PC-9 (cell line): ENCODE measurements at places on chromosomes 11 and 22.

DNA sequence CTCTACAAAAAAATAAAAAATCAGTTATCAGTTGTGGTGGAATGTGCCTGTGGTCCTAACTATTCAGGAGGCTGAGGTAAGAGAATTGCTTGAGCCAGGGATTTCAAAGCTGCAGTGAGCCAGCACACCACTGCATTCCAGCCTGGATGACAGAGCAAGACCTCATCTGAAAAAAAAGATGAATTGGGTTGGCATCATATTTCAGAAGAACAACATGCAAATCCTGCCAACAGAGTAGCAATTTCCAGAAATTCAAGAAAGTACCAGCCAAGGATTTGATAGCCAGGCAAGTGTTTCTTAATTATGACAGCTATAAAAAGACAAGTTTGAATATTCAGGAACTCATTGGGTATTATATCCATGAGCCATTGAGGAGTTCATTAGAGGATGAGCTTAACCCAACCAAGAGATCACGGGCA is 75.2 kb downstream of the USP47 start:
- 0 out of 2 replicates have a peak, but pooled peaks cover 4% of the 10 kb centered on the region for H3K36me3 ChIP-seq
- no peaks in the 10 kb centered on the region for H3K4me1 ChIP-seq
- H3K4me3 ChIP-seq = no peak overlapping the region
- no peak overlapping the region for H3K27ac ChIP-seq
- no peak for DNase-seq

DNA sequence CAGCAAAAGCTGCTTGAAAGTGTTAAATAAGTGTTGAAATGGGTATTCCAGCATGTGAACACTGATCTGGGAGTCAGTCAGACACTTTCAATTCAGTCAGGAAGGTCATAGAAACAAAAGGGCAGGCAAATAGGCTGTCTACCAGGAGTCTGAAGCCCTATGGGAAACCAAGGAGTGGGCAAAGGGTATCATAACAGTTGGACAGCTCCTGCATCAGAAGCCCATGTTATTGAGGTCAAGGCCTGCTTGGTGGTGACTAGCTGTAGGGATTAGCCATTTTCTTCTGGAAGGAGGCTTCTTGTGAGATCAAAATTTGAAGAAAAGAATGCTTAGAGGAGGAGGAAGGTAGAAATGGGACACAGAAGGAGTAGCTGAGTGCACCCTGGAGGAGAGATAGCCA is 97.3 kb downstream of the STIM1 start:
- DNase-seq = no peak
- no peaks in the 10 kb centered on the region for H3K36me3 ChIP-seq
- no peak overlapping the region for H3K4me3 ChIP-seq

GRCh38 chr11:95924414-95924760 is 480 bp upstream of the MTMR2 start:
- DNase-seq = peak; percentile 25
- H3K27me3 ChIP-seq = no peaks in the 10 kb centered on the region
- H3K27ac ChIP-seq = peak overlapping the region; percentile 97
- peak overlapping the region; percentile 67 for H3K4me3 ChIP-seq
- peaks cover 37% of the 10 kb centered on the region for H3K4me1 ChIP-seq

- H3K4me1 ChIP-seq = peaks cover 6% of the 10 kb centered on the region; the same call in 1 of the 2 replicates
These were observed 49.7 kb upstream of the EIF3D start for GRCh38 chr22:36578619-36579018.

DNA sequence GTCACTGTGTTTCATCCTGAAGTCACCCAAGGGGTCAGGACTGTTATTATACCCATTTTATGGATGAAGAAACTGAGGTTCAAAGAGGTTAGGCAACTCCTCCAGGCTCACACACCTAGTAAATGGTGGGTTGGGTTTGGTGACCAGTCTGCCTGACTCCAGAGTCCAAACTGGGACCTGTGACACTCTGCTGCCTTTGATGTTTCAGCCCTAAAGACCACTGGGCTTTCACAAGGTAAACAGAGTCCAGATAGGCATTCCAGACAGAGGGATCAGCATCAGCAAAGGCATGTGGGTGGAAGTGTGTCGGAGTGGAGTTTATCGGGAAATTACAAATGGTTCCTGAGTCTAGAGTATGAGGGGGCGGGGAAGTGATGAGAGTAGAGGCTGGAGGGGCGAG is 38.5 kb downstream of the MICAL2 start:
- H3K4me3 ChIP-seq = no peak overlapping the region
- DNase-seq = no peak
- no peak overlapping the region for H3K27ac ChIP-seq
- H3K27me3 ChIP-seq = no peaks in the 10 kb centered on the region
- 0 out of 2 replicates have a peak, but pooled peaks cover 3% of the 10 kb centered on the region for H3K4me1 ChIP-seq

DNA sequence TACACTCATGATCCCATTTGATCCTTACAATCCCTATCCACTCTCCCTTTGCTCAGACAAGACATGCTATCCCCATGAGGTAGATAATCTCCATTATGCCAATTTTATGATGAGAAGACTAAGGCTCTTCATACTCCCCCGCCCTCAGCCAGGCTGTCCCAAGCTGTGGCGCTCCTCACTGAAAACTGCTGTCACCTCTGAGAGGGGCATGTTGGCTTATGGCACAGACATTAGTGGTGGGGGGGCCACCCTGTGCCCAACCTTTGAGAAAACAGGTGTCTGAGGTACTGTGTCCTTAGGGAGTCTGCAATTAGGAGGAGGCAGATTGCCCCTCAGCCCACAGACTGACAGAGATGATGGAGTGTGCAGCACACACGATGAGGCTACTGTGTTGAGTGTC is 2.4 kb downstream of the DDTL start:
- H3K4me1 ChIP-seq = no peaks in the 10 kb centered on the region
- H3K36me3 ChIP-seq = 0 out of 2 replicates have a peak, but pooled peaks cover 6% of the 10 kb centered on the region
- H3K27ac ChIP-seq = no peak overlapping the region

GRCh38 chr11:112797648-112798293 is 163.4 kb upstream of the NCAM1 start:
- H3K27ac ChIP-seq = no peak overlapping the region
- no peaks in the 10 kb centered on the region for H3K36me3 ChIP-seq
- DNase-seq = no peak
- no peak overlapping the region for H3K4me3 ChIP-seq

- H3K4me1 ChIP-seq = no peaks in the 10 kb centered on the region
- no peak overlapping the region for H3K4me3 ChIP-seq
- no peaks in the 10 kb centered on the region for H3K27me3 ChIP-seq
- H3K27ac ChIP-seq = no peak overlapping the region
These were observed 33.6 kb downstream of the MAP6 start for GRCh38 chr11:75635066-75635862.

DNA sequence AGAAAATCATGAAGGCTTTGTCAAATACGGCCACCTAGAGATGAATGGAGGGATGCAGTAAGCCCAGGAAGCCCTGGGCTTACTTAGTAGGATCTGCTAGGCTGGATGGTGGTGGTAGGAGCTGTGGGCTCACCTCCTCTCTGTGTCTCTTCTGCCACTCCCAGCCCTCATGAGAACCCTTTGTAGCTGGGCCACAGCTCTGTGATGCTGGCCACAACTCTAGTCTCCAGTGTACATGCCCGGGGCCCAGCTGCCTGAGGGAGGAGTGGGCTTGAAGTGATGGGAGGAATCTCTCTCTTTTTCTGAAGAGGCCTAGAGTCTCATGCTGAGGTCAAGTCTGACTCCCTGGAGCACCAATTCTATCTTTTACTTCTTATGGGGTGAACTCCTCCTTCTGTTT is 32.4 kb upstream of the SYT13 start:
- DNase-seq = no peak
- peaks cover 55% of the 10 kb centered on the region for H3K27me3 ChIP-seq
- no peaks in the 10 kb centered on the region for H3K36me3 ChIP-seq
- H3K27ac ChIP-seq = no peak overlapping the region
- no peaks in the 10 kb centered on the region for H3K4me1 ChIP-seq

GRCh38 chr11:8098361-8098760 is 17.4 kb downstream of the TUB start:
- no peaks in the 10 kb centered on the region for H3K4me1 ChIP-seq
- no peak overlapping the region for H3K27ac ChIP-seq
- H3K36me3 ChIP-seq = no peaks in the 10 kb centered on the region
- no peak overlapping the region for H3K4me3 ChIP-seq
- H3K27me3 ChIP-seq = no peaks in the 10 kb centered on the region

- DNase-seq = no peak
- no peak overlapping the region for H3K4me3 ChIP-seq
- H3K36me3 ChIP-seq = no peaks in the 10 kb centered on the region
- H3K27ac ChIP-seq = no peak overlapping the region
- peaks cover 12% of the 10 kb centered on the region; the same call in 1 of the 2 replicates for H3K4me1 ChIP-seq
- H3K27me3 ChIP-seq = no peaks in the 10 kb centered on the region
These were observed 258.5 kb downstream of the LUZP2 start for GRCh38 chr11:24755260-24755839.

DNA sequence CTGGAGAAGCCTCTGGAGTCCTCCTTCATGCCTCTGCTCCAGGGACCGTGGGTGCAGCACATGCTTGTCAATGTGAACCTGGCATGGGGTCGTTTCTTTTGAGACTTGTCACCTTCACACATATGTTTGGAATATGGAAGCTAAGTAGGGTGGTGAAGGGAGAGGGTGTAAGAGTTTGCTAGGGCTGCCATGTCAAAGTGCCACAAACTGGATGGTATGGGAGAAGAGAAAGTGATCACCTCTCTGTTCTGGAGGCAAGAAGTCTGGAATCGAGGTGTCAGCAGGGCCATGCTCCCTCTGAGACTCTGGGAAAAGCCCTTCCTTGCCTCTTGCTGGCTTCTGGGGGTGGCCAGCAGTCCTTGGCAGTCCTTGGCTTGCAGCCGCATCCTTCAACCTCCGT is 8.7 kb upstream of the TSPAN18 start:
- 0 out of 2 replicates have a peak, but pooled peaks cover 14% of the 10 kb centered on the region for H3K27me3 ChIP-seq
- no peak for DNase-seq
- H3K4me1 ChIP-seq = no peaks in the 10 kb centered on the region
- H3K27ac ChIP-seq = no peak overlapping the region
- H3K36me3 ChIP-seq = no peaks in the 10 kb centered on the region

DNA sequence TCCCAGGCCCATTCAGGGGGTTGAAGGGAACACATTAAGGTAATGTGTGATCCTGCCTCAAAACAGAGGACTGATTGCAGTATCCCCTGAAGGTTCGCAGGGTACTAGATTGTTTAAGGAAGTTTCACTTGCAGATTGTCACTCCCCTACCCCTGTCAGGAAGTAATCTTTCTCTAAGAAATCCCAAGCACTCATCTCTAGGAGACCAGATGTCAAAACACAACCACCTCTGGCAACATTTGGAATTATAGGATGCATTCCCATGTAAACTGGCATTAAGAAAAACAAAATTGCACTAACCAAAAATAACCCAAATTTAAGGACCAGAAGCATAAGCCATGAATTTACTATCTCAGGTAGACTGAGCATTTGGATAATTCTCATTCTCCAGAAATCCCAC is 1.6 kb downstream of the MRPL17 start:
- H3K4me3 ChIP-seq = no peak overlapping the region; the same call in 1 of the 2 replicates
- H3K27ac ChIP-seq = no peak overlapping the region
- DNase-seq = no peak
- peaks cover 10% of the 10 kb centered on the region for H3K4me1 ChIP-seq
- peaks cover 6% of the 10 kb centered on the region; the same call in 1 of the 2 replicates for H3K36me3 ChIP-seq

GRCh38 chr11:65730461-65730860 is 9.9 kb upstream of the RNASEH2C start:
- no peak overlapping the region for H3K27ac ChIP-seq
- no peaks in the 10 kb centered on the region for H3K4me1 ChIP-seq
- H3K36me3 ChIP-seq = no peaks in the 10 kb centered on the region
- no peak overlapping the region for H3K4me3 ChIP-seq
- H3K27me3 ChIP-seq = peaks cover 7% of the 10 kb centered on the region; the same call in 1 of the 2 replicates

DNA sequence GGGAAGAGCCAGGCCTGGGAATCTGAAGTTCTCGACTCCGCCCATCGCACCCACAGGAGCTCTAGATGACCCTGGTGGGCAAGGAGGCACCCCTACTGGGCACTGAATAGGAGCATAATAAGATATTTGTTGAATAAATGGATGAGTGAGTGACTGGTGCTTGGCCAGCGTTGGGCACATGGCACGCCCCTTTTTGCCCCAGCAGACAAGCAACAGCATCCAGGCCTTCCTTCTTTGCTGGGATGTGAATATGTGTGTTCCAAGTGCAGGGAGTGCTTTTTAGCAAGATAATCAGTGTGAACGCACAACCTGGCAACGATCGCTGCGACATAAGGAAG is 443 bp upstream of the CELF1 start:
- H3K4me3 ChIP-seq = peak overlapping the region; percentile 80
- H3K36me3 ChIP-seq = peaks cover 20% of the 10 kb centered on the region
- no peak for DNase-seq
- peaks cover 24% of the 10 kb centered on the region for H3K4me1 ChIP-seq
- no peaks in the 10 kb centered on the region for H3K27me3 ChIP-seq

GRCh38 chr11:113626736-113627135 is 79.4 kb downstream of the TMPRSS5 start:
- no peak for DNase-seq
- H3K4me3 ChIP-seq = no peak overlapping the region
- H3K4me1 ChIP-seq = no peaks in the 10 kb centered on the region
- H3K36me3 ChIP-seq = no peaks in the 10 kb centered on the region

DNA sequence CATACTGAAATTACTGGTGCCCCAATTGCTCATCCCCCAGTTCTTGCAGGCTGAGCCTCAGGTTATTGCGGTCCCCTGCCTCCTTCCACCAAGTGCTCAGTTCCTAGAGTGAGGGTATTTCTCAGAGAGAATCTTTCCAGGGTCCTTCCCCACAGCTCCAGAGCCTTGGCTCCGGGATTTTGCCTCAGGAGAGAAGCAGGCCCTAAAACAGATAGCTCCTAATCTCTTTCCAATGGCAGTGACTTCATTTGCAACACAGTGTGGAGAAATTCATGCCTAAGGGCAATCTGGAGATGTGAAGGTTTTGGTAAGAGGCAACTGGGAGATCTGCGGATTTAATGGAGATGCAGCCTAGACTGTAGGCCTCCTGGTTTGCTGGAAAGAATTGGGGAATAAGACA is 2.9 kb downstream of the NF2 start:
- H3K4me3 ChIP-seq = no peak overlapping the region
- no peaks in the 10 kb centered on the region for H3K27me3 ChIP-seq
- H3K4me1 ChIP-seq = peaks cover 33% of the 10 kb centered on the region
- H3K36me3 ChIP-seq = no peaks in the 10 kb centered on the region; the same call in 1 of the 2 replicates
- H3K27ac ChIP-seq = no peak overlapping the region
- no peak for DNase-seq

- no peaks in the 10 kb centered on the region for H3K4me1 ChIP-seq
- DNase-seq = no peak
- H3K36me3 ChIP-seq = no peaks in the 10 kb centered on the region; the same call in 1 of the 2 replicates
- H3K27me3 ChIP-seq = no peaks in the 10 kb centered on the region
- H3K4me3 ChIP-seq = no peak overlapping the region
- no peak overlapping the region for H3K27ac ChIP-seq
These were observed 11.8 kb downstream of the NAP1L4 start for GRCh38 chr11:2980168-2980840.

DNA sequence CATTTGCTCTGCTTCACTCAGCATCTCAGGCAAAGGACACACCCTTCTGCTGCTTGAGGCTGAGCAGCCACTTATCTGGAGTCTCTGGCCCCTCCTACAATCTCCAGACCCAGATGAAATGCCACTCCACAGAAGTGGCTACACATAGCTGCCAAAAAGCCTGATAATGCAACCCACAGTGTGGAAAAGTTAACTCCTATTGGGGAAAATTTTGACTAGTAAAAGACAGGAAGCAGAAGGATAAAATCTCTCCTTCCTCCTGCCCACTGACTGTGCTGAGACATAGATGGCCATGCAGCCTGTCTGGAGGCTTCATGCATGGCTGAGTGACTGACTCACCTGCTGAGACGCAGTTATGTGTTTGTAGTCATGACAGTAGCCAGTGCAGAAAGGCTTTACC is 92.3 kb upstream of the TEAD1 start:
- H3K4me1 ChIP-seq = peaks cover 14% of the 10 kb centered on the region
- H3K27ac ChIP-seq = no peak overlapping the region
- H3K27me3 ChIP-seq = no peaks in the 10 kb centered on the region

GRCh38 chr11:127648583-127648982 is 648.0 kb upstream of the KIRREL3 start:
- H3K27ac ChIP-seq = no peak overlapping the region
- H3K27me3 ChIP-seq = peaks cover 5% of the 10 kb centered on the region; the same call in 1 of the 2 replicates
- no peak overlapping the region for H3K4me3 ChIP-seq
- H3K36me3 ChIP-seq = no peaks in the 10 kb centered on the region

GRCh38 chr11:64767344-64768299 is 7.8 kb upstream of the PYGM start:
- no peaks in the 10 kb centered on the region for H3K4me1 ChIP-seq
- DNase-seq = peak; percentile 52
- H3K27me3 ChIP-seq = no peaks in the 10 kb centered on the region
- H3K4me3 ChIP-seq = no peak overlapping the region
